NCI-H1105 treated with DMSO at 0.1 percent for 48 hours (cell line): ENCODE measurements at places on chromosomes 16 and 17.

GRCh38 chr16:65524997-65525396, 403.1 kb upstream of the CDH11 start:
- DNase-seq, result no peak

DNA sequence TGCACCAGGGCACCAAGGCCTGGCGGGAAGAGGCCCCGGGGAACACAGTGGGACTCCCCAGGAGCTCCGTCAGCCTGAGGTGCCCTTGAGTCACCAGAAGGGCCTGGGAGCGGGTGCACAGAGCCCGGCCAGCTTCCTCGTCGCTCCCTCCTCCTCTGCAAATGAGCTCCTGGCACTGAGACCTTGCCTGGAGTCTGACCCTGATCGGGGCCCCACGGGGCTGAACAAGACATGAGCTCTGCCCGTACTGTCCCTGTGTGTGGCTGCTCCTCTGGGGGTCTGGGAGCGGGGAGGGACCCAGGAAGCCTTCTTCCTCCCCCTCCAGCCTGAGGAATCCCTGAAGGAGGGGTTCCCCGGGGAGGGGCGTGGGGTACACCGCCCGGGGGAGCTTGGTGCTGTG, 36.4 kb upstream of the SSTR5 start:
- no peak for DNase-seq

- DNase-seq, result no peak
Observed at GRCh38 chr16:66520406-66521170, 29.3 kb downstream of the TK2 start.

GRCh38 chr17:64692187-64692586, 30.1 kb upstream of the SMURF2 start:
- DNase-seq, result no peak

GRCh38 chr16:59522826-59523225, 788.7 kb upstream of the GOT2 start:
- DNase-seq, result no peak
